NCI-H1417 treated with DMSO at 0.1 percent for 48 hours (cell line): ENCODE measurements at places on chromosomes 12 and 14.

GRCh38 chr12:121124402-121125109, 8.1 kb upstream of the P2RX7 start:
- no peak for DNase-seq

DNA sequence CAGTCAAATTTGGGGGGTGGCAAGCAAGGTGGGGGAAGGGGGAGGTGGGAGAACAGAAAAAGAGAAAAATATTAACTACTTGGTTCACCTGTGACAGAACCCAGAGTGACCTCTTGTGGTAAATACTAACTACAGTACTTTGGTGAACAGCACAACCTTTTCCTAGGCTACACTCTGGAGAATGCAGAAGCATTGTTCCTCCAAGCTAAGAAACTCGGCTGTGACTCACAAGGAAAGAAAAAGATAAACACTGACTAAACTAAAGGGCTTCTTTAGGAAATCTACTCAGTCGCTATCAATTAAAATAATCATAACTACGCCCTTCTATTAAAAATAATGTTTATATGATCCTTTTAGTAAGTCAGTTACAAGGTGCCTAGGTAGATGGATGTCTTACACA, 5.4 kb downstream of the KCNH5 start:
- DNase-seq = peak; percentile 53

- no peak for DNase-seq
Measured at GRCh38 chr12:31966558-31967205, 7.5 kb downstream of the RESF1 start.

- no peak for DNase-seq
Measured at GRCh38 chr14:66568220-66568619, 60.3 kb downstream of the GPHN start.

DNA sequence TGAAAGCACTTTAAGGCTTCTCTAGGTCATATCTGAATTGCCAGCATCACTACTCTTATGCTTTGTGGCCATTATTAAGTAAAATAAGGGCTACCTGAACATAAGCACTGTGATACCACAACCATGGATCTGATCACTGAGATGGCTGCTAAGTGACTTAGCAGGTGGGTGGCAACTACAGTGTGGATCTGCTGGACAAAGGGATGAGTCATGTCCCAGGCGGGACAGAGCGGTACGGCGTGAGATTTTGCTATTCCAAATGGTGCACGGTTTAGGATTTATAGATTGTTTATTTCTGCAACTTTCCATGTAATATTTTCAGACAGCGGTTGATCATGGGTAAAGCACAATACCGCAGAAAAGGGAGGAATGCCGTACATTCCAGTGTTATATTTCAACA, 39.4 kb downstream of the MLXIP start:
- DNase-seq = no peak

DNA sequence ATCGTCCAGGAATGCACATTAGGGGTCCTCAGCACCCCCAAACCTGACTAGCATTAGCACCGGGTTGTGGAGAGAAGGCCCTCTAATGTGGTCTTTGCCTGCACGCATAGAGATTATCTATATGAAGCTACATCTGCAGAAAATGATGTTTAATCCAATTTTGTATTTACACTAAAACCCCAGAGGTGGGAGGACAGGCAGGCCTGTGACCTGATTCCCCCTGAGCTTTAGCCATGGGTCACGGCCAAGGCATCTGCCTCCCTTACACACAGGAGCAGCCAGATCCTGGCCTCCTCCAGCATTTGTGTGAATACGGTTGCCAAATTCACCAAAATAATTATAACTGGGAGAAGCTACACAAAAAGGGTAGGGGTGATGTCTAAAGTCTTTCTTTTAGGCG, 7.0 kb downstream of the APOLD1 start:
- DNase-seq = no peak

DNA sequence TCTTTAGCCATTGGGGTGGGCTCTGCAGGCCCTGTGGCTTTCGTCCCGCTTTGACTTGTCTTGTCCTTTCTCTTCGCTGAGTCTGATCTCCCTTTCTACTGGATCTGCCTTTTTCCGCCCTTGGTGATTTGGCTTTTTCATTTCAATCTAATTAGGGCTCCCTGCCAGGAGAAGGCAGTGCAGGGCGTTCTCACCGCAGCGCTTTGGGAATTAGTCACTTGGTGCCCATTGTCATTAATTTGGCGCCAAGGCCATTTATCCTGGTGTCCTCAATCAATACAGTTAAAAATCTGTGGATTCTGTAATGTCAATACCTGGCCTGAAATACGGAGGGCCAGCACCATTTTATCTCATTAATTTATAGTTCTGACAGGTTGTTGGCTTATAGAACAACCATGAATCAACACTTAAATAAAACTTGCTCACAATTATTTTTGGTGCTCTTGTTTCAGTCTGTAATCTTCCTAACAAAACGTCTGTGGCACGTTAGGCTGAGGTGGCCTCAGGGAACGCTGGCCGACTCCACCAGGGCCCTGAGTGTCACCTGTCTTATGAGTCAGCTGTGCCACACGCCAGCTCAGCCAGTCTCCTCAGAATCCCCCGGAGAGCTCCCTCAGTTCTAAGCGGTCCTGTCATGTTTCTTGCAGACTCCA, 115.7 kb downstream of the BEGAIN start:
- peak; percentile 53 for DNase-seq

DNA sequence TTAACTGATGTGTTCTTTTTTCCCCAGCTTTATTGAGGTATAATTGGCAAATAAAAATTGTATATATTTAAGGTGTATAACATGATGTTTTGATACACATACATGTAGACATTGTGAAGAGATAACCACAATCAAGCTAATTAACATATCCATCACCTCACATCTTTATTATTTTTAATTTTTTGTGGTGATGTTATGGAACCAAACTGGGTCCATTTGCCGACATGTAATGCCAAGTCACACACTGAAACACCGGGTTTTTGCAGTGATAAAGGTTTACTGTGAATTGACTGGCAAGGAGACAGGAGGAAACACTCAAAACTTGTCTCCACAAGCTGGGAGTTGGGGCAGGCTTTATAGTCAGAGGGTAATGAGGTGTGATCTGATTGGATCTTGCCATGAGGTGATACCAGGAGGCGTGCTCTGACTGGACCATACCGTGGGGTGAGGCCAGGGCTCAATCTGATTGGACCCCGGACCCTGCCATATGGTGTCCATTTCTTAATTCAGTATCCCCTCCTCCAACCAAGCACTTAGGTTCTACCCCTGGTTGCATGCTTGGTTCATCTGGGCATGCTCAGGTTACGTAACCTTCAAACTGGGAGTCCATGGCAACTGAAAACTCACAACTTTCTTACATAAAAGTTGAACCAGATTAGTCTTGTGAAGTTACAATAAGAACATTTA, 11.8 kb upstream of the WSCD2 start:
- DNase-seq = no peak
